Activated T-helper 9 cell treated with anti-CD3 and anti-CD28 coated beads, Interleukin-2, amount 50 U/mL, for 16 hours (primary cell): ENCODE measurements at places on chromosomes 2 and 18.

DNA sequence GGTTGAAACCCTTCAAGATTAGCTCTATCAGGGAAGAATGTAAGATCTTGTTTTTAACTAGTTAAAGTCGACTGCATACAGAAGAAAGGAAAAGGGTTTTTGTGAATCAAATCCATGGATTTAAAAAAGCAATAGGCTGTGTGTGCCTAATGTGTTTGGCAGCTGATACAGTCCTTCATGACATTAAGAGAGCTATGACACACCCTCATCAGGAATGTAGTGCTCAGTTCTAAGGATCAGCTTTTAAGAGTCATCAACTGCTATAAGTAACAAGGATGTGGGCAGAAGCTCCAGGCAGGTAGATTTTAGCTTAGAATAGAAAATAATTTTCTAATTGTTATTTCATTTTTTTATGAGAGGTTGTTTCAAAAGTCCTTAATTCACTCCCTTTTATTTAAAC lies 52.9 kb downstream of the PPP1R1C start:
- no peak for DNase-seq

DNA sequence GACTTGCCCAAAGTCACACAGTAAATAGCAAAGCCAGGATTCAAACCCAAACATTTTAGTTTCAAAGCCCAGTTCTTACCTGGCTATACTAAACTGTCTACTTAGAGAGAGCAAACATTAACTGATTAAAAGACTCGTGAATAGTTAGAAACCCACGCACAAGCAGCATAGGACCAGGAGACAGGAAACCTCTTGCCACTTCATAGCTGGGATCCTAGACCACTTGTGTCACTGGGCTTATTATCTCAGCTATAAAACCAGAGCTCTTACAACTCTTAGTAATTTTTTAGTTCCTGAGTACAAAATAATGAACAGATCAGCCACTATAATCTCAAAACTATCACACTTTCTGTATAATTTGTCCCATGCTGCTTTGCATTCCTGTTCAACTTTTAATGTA lies 2.4 kb upstream of the AAK1 start:
- DNase-seq, result no peak

- no peak for DNase-seq
These were observed 132.7 kb upstream of the HS6ST1 start for GRCh38 chr2:128451084-128452023.

DNA sequence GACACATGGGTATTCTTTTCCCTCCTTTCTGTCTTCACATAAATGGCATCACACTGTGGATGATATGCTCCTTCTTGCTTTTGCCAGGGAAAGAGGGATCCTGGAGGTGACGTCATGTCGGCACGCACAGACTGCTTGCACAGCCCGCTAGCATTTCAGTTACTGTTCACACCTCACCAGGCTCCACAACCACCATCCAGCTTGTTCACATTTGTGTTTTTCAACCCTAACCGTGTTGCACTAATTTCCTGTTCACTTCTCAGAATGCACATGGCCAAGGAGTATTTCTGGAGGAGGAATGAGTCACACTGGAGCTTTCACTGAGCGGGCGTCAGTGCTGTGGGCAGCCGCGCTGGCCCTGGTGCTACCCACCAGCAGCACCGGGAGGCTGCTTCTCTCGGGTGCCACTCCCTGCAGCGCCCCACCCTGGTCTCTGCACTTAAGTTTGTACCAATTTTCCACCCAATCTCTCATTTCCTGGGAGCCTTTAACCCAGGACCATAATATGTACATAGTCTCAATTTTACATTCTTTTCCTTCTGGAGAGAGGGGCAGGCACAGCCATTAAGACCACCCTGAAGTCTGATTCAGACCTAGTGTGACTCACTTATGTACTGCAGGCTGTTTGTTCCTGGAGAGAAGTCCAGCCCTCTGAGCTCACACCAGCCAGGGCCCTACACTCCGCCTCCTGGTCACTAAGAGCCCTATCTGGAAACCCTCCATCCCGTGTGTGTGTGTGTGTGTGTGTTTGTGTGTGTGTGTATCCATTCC lies 65.1 kb downstream of the MBP start:
- DNase-seq, result peak; percentile 67

DNA sequence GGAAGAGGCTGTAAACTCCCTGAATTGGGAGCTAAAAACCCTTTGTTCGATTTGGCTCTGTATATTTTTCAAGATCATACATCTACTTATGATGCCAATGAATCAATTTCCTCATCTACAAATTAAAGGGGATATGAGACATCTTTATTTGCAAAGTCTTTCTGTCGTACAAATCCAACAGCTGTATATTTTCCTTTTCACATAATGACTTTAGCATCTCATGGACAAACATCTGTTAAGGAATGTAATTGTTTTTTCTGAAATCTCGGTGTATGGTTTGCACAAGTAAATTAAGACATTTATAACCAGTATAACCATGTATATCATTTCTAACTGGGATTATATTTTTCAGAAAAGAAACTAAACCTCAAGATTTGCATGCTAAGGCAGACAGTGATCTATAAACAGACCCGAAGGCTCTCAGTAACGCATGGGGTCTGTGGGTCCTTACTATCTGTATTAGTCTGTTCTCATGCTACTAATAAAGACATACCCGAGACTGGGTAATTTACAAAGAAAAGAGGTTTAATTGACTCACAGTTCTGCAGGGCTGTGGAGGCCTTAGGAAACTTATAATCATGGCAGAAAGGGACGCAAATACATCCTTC lies 130.8 kb downstream of the SLC8A1 start:
- no peak for DNase-seq

DNA sequence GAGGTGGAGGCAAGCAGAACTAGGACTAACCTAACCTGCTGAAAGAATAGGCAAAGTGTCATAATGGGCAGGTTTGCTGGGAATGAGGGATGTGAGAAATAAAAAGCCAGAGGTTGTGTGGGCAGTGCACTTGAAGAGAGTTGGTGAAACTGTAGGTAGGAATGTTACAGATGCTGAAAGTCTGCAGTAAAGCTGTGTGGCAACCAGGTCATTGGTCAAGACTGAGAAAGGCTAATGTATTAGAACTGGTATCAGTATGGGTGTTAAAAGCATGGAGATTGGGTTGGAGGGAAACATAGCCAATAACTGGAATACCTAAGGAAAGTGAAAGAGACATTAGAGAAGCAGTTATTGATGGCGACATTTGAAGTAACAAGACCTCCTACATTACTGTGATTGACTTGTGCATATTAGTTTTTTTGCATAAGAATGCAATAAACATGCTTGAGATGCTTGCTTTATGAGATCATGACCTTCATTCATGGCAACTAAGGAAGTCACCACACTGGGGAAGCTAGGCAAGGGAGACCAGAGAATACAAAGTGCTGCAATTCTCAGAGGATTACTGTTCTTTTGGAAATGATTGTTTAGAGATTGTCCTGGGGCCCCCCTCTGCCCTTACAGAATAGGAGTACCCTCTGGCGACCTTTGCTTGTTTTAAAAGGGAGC lies 11.8 kb downstream of the GULP1 start:
- no peak for DNase-seq

DNA sequence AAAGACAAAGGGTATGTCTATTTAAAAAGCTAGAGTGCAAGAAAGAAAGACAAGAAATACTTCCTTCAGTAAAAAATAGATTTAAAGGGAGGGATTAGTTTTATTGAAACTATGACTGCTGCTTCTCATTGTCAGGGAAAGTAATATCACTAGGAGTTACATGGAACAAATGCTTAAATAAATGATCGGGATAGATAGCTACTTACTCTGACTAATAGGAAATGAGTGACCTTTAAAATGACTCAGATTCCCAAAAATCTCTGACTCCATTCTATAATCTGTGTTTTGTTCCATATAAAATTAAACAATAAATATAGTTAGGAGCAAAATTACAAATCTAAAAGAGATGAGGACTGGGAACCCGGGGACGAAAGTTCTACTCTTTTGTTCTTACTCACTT lies 669.3 kb downstream of the NR4A2 start:
- no peak for DNase-seq

GRCh38 chr2:139194546-139194945 lies 414.4 kb upstream of the NXPH2 start:
- DNase-seq, result no peak

- DNase-seq, result no peak
These were observed 171.2 kb downstream of the CMPK2 start for GRCh38 chr2:6694555-6694954.

DNA sequence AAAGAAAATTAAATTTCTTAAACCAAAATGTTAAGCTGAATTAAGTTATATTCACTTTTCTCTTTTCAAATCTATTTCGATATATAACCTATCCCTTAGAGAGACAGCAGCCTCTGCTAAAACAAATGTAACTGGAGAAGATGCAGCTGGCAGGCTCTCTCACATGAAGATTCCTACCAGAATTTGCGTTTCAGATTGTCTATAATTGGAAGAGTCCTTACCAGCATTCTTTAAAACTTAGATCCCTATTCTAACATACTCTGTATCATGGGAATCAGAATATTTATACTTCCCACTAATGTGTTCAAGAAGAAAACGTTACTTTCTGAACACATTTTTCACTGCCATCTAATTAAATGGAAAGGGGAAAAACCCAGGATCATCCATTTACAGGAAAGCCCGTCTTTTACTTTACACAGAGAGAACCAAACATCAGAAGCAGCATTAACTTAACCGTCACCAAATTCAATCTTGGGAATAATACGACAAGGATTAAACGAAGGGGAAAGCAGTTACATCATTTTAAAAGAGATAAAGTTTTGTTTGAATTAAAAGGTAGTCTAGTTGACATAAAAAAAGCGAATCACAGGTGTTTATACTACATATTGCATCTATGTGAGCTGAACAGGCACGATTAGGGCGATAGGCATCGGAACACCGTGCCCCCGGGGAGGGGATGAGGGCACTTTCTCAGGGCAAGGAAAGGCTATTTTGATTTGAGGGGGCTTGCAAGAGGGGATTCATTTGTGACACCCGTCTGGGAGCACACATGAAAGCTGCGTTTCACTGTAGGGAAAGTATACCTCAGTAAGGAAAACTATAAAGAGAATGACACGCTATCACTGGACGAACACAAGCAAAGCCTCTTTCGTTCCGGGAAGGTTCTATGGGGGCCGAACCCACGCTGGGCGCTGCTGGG lies 1.3 kb downstream of the PTPN2 start:
- no peak for DNase-seq

GRCh38 chr18:78666666-78667335 lies 312.8 kb upstream of the SALL3 start:
- DNase-seq, result no peak

DNA sequence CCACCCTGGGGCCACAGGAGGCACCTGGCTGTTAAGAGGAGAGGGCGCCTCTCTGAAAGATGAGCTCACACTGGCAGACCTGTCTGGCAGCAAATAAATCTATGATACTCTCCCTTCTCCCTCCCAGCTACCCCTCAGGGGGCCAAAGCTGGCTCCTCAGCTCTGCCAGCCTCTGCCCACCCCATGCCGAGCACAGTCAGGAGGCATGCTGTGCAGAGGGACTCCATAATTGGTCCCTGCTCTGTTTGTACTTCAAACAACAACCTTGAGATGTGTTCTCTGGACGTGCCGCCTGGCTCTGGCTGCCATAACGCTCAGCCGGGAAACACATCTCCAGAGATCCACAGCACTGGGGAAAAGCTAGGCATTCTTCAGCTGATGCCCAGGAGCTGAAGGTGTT lies 126.7 kb downstream of the GALNT14 start:
- no peak for DNase-seq

GRCh38 chr18:61946449-61946848 lies 53.6 kb upstream of the RNF152 start:
- no peak for DNase-seq

DNA sequence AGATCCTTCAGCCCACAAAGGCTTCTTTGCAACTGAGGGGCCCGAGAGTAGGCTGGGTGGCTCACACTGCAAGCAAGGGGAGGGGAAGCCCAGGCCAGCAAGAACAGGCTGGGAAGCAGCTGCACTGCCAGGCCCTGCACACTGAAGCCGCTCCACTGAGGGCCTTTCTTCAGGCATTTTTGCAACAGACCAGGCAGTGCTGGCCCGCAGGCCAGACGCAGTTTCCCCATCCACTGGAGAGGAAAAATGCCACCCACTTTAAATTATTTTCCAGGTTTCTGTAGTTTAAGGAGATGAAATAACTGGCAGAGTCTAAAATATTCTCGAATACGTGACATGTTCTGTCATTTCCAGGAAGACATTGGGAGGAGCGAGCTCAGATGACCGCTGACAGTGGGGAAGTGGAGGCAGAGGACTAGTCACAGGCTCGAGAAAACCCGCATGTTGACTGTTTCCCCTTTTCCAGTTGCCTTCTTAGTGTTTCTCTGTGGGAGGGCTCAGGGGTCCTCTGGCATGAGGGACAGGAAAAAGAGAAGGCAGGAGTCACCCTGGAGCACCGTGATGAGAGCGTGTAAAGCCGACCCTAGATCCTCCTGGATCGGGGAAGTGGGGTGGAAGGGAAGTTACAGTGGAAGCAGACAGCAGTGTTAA lies 53.3 kb upstream of the B3GNT7 start:
- DNase-seq, result no peak

GRCh38 chr2:131148426-131148825 lies 43.3 kb downstream of the PLEKHB2 start:
- DNase-seq, result no peak

DNA sequence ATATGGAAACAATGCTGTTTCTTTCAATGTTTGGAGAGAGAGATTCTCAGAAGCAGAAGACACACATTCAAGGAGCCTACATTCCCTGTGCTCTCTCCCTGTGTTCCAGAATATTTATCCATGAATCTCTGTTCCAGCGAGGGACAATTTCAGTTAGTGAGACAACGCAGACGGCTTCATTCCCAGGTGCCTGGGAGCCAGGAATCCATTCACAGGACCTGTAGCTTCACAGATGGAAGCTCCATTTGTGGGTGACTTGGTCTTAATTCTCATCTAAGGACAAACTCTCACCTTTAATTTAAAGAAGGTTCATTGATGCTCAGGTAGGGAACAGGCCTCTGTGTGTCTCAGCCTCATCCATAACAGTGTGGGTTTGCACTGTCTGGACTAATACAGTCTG lies 1156.6 kb downstream of the RPIA start:
- DNase-seq, result no peak

- DNase-seq, result no peak
These were observed 191.5 kb upstream of the PARD3B start for GRCh38 chr2:204353823-204354222.

GRCh38 chr2:174773215-174773614 lies 8.9 kb upstream of the CHRNA1 start:
- no peak for DNase-seq

DNA sequence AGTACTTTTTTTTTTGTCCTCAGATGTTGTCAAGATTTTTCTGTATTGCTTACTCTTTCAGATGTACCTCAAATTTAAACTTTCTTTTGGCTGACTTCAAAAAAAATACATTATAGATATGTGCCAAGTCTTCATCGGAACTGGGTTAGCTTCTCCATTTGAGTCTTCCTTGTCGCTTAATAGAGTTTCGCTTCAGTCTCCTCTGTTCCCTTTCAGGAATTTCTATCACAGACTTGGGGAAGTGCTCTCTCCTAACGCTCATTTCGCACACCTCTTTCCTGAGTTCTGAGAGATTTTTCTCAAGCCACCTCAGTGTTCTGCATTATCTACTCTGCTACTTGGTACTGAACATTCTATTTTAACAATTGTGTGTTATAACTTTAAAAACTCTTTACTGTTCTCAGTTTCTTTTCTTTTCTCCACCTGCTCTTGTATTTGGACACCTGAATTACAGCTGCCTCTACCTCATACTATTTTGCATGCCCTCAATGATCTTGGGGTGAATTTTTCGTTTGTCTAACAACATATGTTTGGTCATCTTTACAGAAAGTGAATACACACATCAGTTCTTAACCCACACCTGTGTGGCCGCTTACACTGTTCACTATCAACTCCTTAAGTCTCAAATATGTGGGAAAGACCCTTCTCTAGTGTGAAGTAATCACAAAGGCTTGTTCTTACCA lies 16.5 kb downstream of the PTPN2 start:
- no peak for DNase-seq
